ENCODE measurements at places on chromosomes 1 and 21.

- DNase-seq, result no peak
Observed at GRCh38 chr1:10951961-10952360, 60.5 kb upstream of the TARDBP start.

DNA sequence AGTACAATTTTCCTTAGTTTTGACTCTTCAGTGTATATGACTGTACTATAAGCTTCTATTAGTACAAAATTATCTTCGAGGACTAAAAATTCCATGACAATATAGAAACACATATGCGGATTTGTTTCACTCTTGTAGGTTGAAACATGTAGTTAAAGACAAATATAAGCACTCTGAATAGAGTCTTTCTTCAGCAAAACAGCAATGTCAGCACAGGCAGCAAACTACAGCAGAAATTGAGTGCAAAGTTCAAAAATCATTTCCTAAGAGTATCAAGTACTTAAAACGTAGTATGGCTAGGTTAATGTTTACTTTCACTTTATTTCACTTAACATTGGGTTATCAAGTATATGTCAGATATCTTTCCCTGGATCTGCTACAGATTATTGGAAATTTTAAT is 106.7 kb downstream of the FAF1 start:
- DNase-seq, result no peak

- DNase-seq, result no peak
Observed at GRCh38 chr21:35280231-35280630, 231.1 kb upstream of the RUNX1 start.

DNA sequence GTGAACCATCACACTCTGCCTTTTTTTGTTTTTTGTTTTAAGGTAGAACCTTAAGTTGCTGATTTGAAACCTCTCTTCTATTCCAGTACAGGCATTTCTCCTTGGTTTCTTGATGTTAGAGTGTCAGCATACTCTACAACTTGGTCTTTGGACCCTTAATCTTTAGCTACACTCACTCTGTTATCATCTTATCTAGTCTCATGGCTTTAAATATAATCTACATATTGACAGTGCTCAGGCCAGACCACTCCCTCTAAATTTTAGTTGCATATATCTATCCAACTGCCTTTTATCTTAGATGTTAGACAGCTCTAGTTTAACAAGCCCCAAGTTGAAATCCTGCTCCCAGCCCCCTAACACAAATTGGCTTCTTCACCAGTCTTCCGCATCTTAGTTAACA is 22.1 kb downstream of the NME7 start:
- DNase-seq, result no peak

DNA sequence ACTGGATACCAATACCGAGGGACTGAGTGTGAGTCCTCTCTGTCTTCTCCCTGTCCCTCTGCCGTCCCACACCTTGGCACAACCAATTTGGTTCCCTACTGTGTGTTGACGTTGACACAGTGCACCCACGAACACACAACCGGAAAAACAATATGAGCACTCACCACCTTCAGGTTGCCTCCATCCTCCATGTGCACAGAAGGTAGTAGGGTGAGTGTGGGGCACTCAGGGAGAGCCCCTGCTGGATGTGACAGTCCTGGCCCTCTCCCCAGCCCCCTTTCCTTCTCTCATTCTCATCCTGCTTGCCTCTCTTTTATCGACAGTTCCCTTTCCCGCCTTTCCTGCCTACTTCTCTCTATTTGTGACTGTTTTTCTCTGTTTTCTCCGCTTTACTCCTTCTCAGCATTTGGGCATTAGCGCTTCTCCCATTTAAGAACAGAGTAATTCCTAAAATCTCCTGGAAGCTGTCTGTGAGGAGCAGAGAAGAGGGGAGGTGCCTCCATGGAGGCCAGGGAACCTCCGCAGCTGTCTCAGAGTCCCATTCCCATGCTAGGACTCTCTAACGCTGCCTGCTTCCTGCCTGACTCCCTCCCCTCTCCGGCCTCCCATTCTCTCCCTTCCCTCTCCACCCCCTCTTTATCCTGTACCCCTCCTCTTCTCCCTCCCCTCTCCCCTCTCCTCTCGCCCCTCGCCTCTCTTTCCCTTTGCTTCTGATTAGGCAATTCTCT is 16.4 kb downstream of the CADM3 start:
- DNase-seq, result no peak

DNA sequence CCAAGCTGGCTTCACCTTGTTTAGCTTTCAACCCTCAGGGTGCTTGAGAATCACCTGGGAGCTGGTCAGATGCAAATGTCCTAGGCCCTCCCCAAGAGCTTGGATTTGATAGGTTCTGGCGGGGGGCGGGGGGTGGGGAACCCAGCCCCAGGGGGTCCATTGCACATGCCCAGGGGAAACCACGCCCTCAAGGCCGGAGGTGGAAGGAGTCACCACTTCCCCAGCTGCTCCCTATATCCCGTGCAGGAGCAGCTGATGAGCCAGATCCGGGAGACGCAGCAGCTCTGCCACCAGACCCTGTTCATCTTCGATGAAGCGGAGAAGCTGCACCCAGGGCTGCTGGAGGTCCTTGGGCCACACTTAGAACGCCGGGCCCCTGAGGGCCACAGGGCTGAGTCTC is 5.8 kb downstream of the TOR3A start:
- DNase-seq, result no peak

DNA sequence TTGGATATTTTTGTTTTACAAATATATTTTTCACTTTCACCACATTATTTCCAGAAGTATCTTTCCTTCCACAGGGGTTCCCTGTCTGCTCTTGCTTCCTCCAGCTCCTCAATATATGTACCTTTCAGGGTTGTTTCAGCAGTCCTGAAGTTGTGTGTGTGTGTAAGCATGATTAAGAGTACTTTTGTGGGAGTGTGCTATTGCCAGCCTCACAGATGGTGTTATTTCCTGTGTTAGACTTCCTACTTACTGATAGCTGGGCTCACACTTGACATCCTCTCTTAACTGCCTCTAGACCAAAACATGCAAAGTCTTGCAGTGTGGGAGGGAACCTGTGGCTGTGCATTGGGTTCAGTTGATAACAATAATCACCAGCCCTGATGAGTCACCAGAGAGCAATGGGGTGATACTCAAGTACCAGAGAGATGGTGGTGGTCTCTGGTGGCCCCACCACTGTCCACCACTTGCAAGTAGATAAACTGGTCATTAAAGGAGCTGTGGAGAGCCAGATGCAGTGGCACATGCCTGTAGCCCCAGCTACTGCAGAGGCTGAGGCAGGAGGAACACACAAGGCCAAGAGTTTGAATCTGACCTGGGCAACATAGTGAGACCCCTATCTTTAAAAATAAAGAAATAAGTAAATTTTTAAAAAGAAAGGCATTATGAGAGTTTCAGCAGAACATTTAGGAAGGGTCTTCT is 126.7 kb downstream of the NR5A2 start:
- DNase-seq, result no peak

DNA sequence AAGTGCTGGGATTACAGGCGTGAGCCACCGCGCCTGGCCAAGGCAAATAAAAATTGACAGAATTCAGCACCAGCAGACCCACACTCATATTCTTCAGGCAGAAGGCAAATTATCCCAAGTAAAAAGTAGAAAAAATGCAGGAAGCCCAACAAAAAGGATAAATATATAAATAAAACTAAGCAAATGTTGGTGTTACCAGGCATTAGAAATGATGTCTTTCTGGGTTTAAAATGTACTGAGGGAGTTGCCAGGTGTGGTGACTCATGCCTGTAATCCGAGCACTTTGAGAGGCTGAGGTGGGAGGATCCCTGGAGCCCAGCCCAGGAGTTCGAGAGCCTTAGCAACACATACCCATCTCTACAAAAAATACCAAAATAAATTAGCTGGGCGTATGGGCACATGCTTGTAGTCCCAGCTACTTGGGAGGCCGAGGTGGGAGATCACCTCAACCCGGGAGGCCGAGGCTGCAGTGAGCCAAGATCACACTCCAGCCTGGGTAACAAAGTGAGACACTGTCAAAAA is 6.3 kb downstream of the INTS11 start:
- peak; percentile 78 for DNase-seq
